Thoracic aorta (tissue), 2 donors: ENCODE measurements at places on chromosomes 1 and 21.

DNA sequence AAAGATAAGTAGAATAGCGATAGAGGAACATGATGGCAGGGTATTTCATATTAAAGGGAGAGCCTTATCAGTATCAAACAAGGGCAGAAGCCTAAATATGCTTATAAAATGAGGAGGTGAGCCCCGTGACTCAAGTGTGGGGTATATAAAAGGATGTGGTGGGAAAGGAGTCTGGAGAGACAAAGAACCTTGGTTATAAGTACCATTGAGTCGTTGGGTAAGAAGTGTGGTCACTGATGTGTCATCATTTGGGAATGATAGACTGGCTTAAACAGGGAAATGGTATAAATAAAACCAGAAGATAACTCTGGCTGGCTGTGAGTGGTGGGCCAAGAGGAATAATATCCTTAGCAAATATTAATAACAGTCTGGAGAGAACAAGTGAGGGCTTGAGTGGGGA, 10.9 kb upstream of the CD5L start:
- no peak for DNase-seq

GRCh38 chr1:221772117-221772516, 30.2 kb upstream of the DUSP10 start:
- no peak for DNase-seq

GRCh38 chr1:226551299-226551698, 2.7 kb downstream of the STUM start:
- no peak for DNase-seq

GRCh38 chr1:228082918-228083870, 686 bp downstream of the ARF1 start:
- no peak for DNase-seq

GRCh38 chr1:167297222-167298214, 76.8 kb downstream of the POU2F1 start:
- no peak for DNase-seq

- DNase-seq = no peak
Measured at GRCh38 chr1:18069903-18070302, 37.7 kb upstream of the IGSF21 start.

- DNase-seq = no peak
Measured at GRCh38 chr1:98681812-98682211, 20.3 kb downstream of the SNX7 start.
